ENCODE measurements at places on chromosomes 13 and 19.

DNA sequence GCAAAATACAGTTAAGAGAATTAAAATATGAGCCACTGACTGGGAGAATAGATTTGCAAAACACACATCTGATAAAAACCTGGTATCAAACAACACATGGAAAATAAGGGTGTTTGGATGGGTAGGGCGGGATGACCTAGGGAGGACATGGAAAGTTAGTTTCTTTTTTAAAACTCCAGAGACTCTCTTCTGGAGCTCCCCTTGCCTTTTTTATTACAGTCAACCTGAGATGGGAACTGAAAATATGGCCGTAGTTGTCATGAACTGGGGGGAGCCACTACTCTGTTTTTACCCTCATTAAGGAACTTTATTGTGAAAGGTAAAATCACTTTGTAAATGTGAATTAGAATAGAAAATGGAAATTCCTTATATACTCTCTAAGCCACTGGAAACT lies 113.0 kb downstream of the ATP11A start:
- DNase-seq, result no peak

DNA sequence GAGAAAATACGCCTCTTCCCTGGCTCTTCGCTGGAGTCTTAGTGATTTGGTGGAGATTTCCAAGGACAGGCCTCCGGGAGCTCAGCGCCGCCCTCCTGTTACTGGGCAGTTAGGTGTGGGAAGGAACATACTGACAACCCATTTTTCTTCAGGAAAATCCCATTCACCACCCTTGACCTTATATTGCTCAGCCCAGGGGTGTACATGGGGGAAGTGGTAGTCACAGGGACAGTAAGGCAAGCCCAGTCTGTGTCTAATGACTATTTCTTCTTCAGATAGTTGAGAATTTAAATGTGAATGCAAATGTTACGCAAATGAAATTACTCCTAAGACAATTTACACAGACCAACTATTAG lies 119.4 kb downstream of the UQCRFS1 start:
- DNase-seq, result no peak

DNA sequence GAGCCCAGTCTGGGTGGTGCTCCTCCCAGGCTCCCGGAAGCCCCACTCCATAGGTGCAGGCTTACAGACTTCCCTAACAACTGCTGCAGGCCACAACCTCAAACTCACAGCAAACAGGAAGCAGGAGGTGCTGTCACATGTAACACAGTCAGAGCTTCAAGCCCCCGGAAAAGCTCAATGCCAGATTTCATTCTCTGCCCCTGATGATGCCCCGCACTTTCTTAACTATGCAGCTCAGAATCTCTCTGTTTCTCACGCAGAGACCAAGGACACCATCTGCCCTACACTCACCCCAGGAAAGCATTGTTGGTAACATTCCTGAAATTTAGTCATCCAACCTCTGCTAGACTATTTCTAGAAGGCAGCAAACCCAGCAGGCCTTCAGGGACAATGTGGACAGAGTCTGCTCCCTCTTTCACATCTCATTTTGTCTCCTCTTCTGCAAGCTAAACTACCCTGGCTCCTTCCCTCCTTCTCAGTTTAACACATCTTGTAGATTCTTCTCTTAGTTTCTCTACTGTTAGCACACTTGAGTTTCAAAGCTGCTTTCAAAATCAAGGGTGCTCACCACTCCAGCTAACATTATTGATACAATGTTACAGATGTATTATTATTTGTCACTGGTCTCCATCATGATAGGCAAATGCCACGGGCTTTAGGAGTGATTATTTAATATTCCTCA lies 162.5 kb downstream of the KCTD12 start:
- DNase-seq, result no peak

- DNase-seq, result no peak
These were observed 22.3 kb upstream of the ZBTB7A start for GRCh38 chr19:4088975-4089374.

- no peak for DNase-seq
These were observed 701.1 kb downstream of the PCDH9 start for GRCh38 chr13:66528944-66529576.

DNA sequence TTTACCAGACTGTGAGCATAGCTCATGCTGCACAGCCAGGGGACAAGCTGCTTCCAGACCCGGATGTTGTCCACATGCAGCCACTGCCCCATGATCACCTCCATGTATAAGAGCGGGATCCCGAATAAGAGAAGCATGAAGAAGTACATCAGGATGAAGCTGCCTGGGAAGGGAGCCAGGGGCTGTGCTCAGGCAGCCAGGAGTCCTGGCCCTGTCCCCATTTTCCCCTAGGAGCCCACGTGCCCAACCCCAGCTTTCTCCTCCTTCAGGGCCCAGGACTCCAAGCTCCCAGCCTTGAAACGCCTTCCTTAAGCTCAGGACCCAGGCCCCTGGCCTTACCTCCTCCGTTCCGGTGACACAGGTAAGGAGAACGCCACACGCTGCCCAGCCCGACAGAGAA lies 69.3 kb downstream of the SLC6A16 start:
- no peak for DNase-seq

GRCh38 chr13:42984026-42984425 lies 8.0 kb downstream of the EPSTI1 start:
- DNase-seq, result no peak

DNA sequence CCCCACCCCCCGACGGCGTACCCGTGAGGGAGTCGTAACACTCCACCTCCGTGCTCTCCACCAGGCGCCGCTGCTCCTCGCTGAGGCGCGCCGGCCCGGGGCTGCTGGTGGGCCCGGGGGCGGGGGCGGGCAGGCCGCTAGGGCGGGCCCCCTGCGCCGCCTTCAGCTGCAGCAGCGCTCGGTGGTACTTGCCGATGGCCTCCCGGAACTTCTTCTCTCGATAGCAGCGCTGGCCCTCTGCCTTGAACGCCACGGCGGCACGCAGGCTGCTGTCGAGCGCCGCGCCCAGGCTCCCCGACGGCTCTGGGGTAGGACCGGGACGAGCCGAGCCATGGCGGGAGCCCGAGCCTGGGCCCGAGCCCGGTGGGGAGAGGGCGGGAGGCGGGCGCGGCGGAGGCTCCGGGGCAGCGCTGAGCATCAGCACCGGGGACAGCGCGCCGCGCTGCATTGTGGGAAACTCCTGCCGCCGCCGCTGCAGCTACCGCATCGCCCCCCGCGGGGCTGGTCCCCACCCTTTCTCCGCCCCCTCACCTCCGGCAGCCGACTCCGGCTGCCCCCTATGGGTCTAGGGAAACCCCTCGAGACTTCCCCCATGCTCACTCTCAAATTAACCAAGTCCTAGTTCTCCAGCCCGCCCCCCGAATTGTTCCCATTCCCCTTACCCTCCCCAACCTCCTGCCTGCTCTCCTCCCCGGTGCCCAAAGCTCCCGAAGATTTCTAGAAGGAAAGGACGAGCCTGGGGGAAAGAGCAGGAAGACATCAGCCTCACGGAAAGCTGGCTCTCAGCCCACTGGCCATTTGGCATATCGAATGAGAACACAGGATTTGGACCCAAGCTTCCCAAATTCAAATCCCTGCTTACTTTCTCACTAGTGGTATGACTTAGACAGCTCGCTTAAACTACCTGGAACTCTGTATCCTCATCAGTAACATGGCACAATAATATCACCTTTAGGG lies at the start of gene TTC9B:
TTC9B (minus strand) TSS at position 451 of the 957 bp plus-strand sequence; CDS start at position 448, 3 bp downstream.
- no peak for DNase-seq

- peak; percentile 58 for DNase-seq
These were observed at the start of gene PRR12 for GRCh38 chr19:49590971-49591730. PRR12 (plus strand) TSS chr19:49591182; CDS start chr19:49591655, 473 bp downstream.

DNA sequence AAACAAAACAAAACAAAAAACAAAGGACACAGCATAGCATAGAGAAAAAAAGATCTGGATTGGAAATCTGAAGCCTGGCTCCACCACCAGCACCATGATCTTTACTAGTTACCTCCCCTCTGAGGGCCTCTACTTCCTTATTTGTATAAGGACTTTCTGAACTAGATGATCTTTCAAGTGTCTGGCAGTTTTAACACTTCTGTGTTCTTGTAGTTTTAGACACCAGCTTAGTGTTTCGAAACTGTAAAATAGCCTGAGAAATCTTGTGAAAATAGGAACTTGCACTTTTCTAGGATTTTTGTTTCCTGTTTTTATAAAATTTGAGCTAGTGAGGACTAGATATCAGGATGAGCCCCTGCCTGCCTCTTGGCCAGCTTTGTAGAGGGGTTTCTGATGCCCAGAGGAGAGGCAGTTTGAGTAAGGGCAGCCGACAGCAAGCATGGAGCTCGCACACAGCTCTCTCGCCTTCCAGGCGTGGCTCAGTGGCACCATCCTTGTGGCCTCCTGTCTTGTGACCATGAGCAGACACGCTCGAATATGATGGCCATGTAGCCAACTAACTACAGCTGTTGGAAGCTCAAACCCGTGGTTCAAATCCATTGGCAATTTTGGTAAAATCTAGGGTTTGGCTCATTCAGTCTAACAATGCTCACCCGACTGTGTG lies 319.0 kb downstream of the KCNRG start:
- DNase-seq, result no peak

DNA sequence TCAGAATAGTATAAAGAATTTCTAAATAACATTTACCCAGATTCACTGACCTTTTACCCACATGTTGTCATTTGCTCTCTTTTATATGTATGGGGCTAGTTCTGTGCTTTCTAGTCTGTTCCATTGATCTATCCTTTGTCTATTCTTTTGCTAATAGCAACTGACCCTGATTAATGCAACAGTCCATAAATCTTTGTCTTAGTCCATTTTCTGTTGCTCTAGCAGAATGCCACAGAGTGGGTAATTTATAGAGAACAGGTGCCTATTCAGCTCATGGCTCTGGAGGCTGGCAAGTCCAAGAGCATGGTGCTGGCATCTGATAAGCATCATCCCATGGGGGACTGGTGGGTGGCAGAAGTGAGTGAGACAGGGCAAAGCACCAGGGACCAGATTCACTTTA lies 52.1 kb downstream of the LHFPL6 start:
- DNase-seq, result no peak

DNA sequence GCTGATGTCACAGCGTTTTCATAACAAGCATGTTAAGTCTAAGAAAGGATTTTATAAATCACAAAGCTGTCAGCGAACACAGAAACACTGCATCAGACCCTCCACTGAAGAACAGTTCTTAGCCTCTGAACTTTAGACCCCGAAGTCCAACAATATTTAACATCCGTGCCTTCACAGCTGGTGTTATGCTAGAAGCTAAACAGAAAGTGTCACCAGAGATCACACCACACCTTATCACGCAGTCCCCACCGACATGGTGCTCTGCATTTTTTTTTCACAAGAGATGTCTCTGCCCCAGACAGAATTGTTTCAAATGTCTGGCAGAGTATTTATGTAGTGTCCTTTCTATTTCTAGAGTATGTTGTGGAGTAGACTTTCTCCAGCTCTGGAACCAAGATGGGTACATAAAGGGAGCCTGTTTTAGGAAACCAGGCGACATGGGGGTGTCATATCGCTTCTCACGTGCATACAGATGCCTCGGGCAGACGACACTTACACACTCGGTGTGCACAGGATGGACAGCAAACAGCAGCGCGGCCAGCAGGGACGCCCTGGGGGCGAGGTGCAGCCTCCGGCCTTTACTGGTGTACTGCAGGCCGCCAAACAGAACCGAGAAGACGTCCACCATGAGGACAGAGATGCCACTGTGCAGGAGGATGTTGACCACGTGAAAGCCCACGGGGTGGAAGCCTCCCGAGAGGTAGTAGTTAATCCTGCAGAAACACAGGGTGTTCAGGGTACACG lies 12.0 kb downstream of the TMTC4 start:
- DNase-seq, result no peak

GRCh38 chr19:4327877-4328242 lies 10.8 kb downstream of the STAP2 start:
- no peak for DNase-seq

- no peak for DNase-seq
These were observed 27.9 kb downstream of the CPAMD8 start for GRCh38 chr19:16998635-16999194.

GRCh38 chr19:7912697-7913564 lies 1.7 kb upstream of the TGFBR3L start:
- DNase-seq, result no peak

- DNase-seq, result no peak
These were observed 14.7 kb downstream of the MAG start for GRCh38 chr19:35306473-35307246.

- no peak for DNase-seq
These were observed 16.6 kb downstream of the VRK3 start for GRCh38 chr19:50008532-50008931.

GRCh38 chr19:11551603-11552235 lies 7.3 kb downstream of the ELOF1 start:
- DNase-seq, result no peak

- peak; percentile 91 for DNase-seq
These were observed 50.5 kb downstream of the COLGALT1 start for GRCh38 chr19:17605761-17606589.

DNA sequence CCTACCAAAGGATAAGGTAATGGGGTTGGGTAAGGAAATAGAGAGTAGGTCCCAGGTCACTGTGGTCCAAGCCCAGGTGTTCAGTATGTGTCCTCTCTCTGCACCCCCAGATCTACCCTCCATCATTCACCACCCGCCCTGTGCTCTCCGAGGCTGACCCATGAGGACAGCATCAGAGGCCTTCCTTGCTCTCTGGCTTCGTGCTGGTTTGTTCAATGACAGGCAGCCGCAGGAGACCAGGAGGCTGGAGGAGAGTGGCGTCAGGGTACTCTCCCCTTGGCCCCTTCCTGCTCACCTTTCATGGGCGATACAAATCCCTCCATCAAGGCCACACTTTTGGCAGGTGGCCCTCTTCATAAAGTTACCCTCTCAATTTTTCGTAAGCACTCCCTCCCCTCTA lies 1.7 kb downstream of the TUBA3C start:
- DNase-seq, result no peak

GRCh38 chr13:19794631-19795030 lies 11.9 kb upstream of the PSPC1 start:
- DNase-seq, result peak; percentile 29

DNA sequence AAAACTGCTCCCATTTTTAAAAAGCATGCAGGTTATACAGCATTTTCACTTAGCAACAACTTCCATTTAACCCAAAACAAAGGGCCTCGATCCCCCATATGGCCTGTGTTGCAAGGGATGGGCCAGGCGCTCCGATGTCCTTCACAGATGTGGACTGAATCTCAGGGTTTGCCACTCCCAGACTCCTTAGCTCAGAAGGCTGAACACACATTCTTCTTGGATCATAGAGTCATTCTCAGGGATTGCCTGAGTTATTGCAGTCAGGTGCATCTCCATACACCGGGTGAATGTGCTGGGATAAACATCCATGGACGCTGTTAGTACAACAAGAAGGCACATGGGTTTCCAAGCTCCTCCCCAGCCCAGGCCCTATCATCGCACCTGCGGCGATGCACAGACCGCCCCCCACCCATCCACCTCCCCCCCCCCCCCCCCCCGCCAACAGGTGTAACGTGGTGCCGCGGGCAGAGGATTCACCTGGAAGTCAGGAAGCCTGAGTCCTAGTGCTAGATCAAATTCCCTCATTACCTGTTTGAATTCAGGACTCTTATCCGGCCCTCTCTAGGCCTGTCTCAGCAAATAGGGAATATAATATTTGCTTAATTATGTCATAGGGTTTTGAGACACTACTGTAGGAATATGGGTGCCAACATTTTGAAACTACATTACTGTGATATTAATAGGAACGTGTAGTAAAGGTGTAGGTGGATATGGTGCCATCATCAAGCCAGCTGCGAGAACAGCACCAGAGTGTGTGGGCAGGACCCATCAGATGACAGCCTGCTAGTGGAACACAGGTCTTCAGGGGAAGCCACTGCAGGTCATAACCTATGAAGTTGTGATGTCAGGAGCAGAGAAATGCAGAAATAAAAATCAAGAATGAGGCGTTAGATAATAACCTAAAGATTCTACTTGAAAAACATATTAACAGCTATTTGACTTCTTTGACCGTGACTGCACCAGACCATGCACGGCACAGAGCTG lies 110.9 kb downstream of the SACS start:
- no peak for DNase-seq

- no peak for DNase-seq
These were observed 320.1 kb downstream of the ZNF536 start for GRCh38 chr19:30692181-30692811.

GRCh38 chr19:2815191-2815614 lies 4.5 kb upstream of the ZNF554 start:
- no peak for DNase-seq

All from LoVo (cell line).